ENCODE measurements at places on chromosomes 13 and 19. TPM values are rescaled to one million over a fixed set of nuclear protein-coding genes. Genes with fewer than 3 reads are reported as not detected.

DNA sequence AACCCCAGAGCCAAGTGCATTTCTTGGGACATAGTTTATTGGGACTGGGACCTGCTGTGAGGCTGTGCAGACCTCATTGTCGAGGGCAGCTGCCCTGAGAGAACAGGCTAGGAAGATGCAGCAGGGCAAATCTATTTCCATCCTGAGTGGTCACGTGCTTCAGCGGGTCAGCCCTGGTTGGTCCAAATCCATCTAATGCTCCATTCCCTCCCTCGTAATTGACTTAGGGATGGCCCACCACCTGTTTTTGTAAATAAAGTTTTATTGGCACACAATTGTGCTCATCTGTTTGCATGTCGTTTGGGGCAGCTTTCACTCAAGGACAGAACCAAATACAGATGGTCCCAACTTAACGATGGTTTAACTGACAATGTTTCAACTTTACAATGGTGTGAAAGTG is 75.5 kb upstream of the ADGRE5 start:
- no peaks in the 10 kb centered on the region for H3K27me3 ChIP-seq
- DNase-seq = no peak
- H3K27ac ChIP-seq = no peak overlapping the region
- no peaks in the 10 kb centered on the region for H3K36me3 ChIP-seq

- DNase-seq = no peak
- H3K27ac ChIP-seq = no peak overlapping the region
- peak overlapping the region; percentile 75 for H3K4me3 ChIP-seq
- peaks cover 17% of the 10 kb centered on the region for H3K27me3 ChIP-seq
- H3K4me1 ChIP-seq = peaks cover 6% of the 10 kb centered on the region
- no peaks in the 10 kb centered on the region for H3K36me3 ChIP-seq
These were observed 7.2 kb downstream of the AXL start for GRCh38 chr19:41226053-41226873.

DNA sequence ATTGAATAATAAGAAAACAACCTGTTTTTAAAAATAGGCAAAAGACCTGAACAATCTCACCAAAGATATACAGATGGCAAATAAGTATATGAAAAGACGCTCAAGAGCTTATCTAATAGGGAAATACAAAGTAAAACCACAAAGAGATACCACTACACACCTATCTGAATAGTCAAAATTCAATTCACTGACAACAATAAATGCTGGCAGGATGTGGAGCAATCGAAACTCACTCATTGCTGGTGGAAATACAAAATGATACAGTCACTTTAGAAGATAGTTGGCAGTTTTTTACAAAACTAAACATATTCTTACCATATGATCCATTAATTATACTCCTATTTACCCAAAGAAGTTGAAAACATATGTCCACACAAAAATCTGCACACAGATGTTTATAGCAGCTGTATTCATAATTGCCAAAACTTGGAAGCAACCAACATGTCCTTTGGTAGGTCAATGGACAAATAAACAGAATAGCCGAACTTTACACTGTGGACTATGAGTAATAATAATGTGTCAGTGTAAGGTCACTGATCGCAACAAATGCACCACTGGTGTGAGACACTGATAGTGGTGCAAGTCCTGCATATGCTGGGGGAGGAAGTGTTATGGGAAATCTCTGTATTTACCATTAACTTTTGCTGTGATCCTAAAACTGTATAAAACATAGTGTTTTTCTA is 20.8 kb downstream of the ZC3H13 start:
- no peaks in the 10 kb centered on the region for H3K27me3 ChIP-seq
- peaks cover 34% of the 10 kb centered on the region for H3K36me3 ChIP-seq
- no peak overlapping the region for H3K4me3 ChIP-seq
- no peak for DNase-seq
- no peak overlapping the region for H3K27ac ChIP-seq
- H3K4me1 ChIP-seq = peaks cover 7% of the 10 kb centered on the region

DNA sequence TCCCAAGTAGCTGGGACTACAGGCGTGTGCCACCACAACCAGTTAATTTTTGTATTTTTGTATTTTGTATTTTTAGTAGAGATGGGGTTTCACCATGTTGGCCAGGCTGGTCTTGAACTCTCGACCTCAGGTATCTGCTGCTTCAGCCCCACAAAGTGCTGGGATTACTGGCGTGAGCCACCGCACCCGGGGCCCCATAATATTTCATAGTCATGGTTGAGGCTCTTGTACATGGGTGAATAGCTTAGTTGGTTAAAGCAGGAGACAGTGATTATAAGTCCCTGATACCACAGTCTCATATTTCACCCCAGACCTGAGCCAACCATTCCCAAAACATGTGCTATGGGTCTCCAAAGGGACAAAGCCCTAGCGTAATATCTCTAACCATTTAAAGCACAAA is 26.1 kb downstream of the MBNL2 start:
- H3K4me1 ChIP-seq = peaks cover 18% of the 10 kb centered on the region
- H3K4me3 ChIP-seq = no peak overlapping the region
- no peaks in the 10 kb centered on the region for H3K36me3 ChIP-seq
- H3K27me3 ChIP-seq = no peaks in the 10 kb centered on the region
- DNase-seq = no peak

DNA sequence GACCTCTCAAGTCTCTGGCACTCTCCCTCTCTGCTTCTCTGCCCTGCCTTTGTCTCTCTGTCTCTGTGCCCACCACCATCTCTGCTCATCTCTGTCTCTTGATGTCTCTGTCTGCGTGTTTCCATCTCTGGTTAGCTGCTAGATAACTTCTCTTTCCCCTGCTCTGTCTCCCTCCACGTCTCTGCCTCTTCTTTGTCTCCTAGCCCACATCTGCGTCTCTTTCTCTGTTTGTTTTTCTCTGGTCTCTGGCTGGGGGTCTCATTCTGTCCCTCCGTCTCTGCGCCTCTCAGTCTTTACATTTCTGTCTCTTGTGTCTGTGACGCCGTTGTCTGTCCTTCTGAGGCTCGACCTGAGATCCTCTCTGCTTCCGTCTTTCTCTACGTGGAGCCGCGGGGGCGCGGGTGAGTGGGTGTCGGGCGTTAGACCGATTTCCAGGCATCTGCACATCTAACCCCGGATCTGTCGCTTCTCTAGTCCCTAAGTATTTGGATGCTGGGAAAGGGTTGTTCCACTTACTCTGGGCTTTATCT is 386 bp downstream of the GIPR start:
- peaks cover 4% of the 10 kb centered on the region for H3K36me3 ChIP-seq
- no peaks in the 10 kb centered on the region for H3K27me3 ChIP-seq
- peak overlapping the region; percentile 88 for H3K27ac ChIP-seq
- H3K4me1 ChIP-seq = peaks cover 48% of the 10 kb centered on the region
- peak overlapping the region; percentile 94 for H3K4me3 ChIP-seq
- peak; percentile 85 for DNase-seq

DNA sequence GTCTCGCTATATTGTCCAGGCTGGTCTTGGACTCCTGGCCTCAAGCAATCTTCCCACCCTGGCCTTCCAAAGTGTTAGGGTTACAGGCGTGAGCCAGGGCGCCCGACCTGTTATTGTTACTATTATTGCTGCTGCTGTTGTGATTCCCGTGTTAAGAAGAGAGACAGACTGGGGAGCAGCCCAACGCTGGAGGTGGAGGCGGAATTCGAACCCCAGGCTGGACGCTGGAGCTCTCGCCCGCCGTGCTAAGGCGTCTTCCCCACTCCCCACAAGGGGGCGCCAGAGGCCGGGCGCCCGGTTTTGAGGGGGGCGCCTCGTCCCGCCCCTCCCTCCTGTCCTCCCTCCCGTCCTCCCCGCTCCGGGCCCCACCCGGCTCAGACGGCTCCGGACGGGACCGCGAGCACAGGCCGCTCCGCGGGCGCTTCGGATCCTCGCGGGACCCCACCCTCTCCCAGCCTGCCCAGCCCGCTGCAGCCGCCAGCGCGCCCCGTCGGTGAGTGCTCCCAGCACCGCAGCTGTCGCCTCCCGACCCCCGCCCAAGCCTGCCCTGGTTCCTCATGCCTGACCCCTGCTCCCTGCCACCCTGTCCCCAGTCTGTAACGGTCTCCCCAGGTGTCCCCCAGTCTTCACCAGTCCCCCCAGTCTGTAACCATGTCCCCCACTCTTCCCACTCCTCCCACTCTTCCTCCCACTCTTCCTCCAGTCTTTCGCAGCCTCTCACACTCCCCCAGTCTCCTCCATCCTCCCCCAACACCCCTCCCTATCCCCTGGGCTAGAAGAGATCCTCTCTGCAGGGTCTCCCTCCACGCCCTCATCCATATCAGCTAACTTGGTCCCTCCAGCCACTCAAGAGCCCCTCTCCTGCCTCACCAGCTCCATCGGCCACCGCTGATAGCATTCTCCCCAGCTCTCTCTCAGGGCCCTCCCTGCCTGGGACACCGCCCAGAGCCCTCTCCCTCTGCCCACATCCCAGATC is at the start of gene EHD2:
TSS of gene EHD2 (plus strand) at position 377 of the 976 bp plus-strand sequence. CDS start 3,191 bp downstream, outside the sequence.
- no peak for DNase-seq
- no peak within 1 kb of the TSS for H3K4me3 ChIP-seq
- peaks cover 29% of the 10 kb centered on the region for H3K27me3 ChIP-seq
- no peaks in the 10 kb centered on the region for H3K36me3 ChIP-seq
- H3K4me1 ChIP-seq = peaks cover 13% of the 10 kb centered on the region

DNA sequence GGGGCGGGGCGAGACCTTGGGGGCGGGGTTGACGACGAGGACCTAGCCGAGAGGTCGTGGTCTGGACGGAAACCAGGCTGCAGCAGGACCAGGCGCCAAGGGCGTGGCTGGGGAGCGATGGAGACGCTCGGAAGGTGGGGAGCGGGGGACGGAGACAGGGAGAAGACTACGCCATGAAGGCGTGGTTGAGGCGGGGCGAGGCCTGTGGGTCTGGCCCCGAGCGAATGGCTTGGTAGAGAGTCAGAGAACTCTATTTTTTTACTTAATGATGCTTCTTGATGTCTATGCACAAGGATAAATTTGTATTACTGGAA is 674 bp upstream of the FBXL12 start:
- H3K27ac ChIP-seq = peak overlapping the region; percentile 82
- H3K4me1 ChIP-seq = peaks cover 22% of the 10 kb centered on the region
- H3K27me3 ChIP-seq = no peaks in the 10 kb centered on the region
- H3K4me3 ChIP-seq = peak overlapping the region; percentile 89

GRCh38 chr13:27578121-27579030 is 42.0 kb downstream of the LNX2 start:
- H3K36me3 ChIP-seq = peaks cover 5% of the 10 kb centered on the region
- no peak overlapping the region for H3K27ac ChIP-seq
- no peak for DNase-seq
- no peaks in the 10 kb centered on the region for H3K27me3 ChIP-seq
- peaks cover 32% of the 10 kb centered on the region for H3K4me1 ChIP-seq

- DNase-seq = no peak
- no peaks in the 10 kb centered on the region for H3K27me3 ChIP-seq
- peak overlapping the region; percentile 98 for H3K27ac ChIP-seq
These were observed 446 bp upstream of the ZNF83 start for GRCh38 chr19:52638601-52639000.

The CBARP gene
- total RNA-seq = not detected

DNA sequence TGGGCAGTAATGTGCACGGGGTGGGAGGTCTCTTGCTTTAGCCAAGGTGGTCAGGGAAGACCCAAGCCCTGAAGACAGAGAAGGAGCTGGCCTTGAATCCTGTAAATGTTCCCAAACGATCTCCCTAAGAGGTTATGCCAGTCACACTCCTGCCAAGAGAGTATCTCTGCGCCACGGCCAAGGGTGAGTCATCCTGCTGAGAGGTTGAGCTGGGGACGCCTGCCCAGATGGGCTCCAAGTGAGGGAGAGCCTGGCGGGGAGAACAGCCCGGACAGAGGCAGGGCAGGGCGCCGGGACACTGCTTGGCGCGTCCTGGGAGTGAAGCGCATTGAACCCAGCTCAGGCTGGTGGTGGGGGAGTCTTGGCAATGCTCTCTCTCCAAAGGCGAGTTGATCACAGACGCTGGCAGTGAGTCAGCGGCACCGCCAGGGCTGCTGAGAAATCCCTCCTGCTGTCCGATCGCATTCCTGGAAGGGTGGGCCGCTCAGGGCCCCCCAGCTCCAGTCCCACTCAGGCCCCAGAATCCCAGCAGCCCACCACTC is 16.4 kb downstream of the SULT2B1 start:
- H3K4me1 ChIP-seq = no peaks in the 10 kb centered on the region
- H3K27me3 ChIP-seq = no peaks in the 10 kb centered on the region
- no peak overlapping the region for H3K4me3 ChIP-seq
- no peaks in the 10 kb centered on the region for H3K36me3 ChIP-seq
- no peak for DNase-seq
- H3K27ac ChIP-seq = no peak overlapping the region

GRCh38 chr13:97161582-97162231 is 60.4 kb upstream of the MBNL2 start:
- DNase-seq = no peak
- H3K4me3 ChIP-seq = no peak overlapping the region
- H3K27ac ChIP-seq = no peak overlapping the region
- peaks cover 7% of the 10 kb centered on the region for H3K27me3 ChIP-seq
- H3K36me3 ChIP-seq = no peaks in the 10 kb centered on the region
- H3K4me1 ChIP-seq = no peaks in the 10 kb centered on the region

DNA sequence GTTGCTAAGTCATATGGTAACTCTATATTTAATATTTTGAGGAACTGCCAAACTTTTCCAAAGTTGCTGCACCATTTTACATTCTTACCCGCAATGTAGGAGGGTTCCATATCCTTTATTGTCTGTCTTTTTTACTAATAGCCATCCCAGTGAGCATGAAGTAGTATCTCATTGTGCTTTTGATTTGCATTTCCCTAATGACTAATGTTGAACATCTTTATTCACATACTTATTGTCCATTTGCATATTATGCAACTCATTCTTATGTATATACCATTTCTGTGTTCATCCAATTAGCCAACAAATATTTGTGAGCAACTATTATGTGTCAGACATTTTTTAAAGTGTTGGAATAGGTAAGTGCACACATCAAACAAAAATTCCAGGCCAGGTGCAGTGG is 20.4 kb upstream of the ATP8A2 start:
- no peak overlapping the region for H3K27ac ChIP-seq
- H3K36me3 ChIP-seq = no peaks in the 10 kb centered on the region
- H3K4me1 ChIP-seq = no peaks in the 10 kb centered on the region
- DNase-seq = no peak
- H3K4me3 ChIP-seq = no peak overlapping the region

The TPRX1 gene
- not detected for total RNA-seq

GRCh38 chr13:77979721-77980385 is 61.2 kb upstream of the EDNRB start:
- H3K27ac ChIP-seq = no peak overlapping the region
- no peak overlapping the region for H3K4me3 ChIP-seq
- peaks cover 24% of the 10 kb centered on the region for H3K27me3 ChIP-seq
- no peak for DNase-seq
- H3K36me3 ChIP-seq = no peaks in the 10 kb centered on the region
- H3K4me1 ChIP-seq = no peaks in the 10 kb centered on the region

- peaks cover 11% of the 10 kb centered on the region for H3K36me3 ChIP-seq
- H3K27ac ChIP-seq = peak overlapping the region; percentile 79
- no peak overlapping the region for H3K4me3 ChIP-seq
- H3K27me3 ChIP-seq = no peaks in the 10 kb centered on the region
These were observed 17.5 kb downstream of the DDX39A start for GRCh38 chr19:14401468-14402195.

- peaks cover 2% of the 10 kb centered on the region for H3K27me3 ChIP-seq
- no peaks in the 10 kb centered on the region for H3K36me3 ChIP-seq
- H3K27ac ChIP-seq = no peak overlapping the region
- no peaks in the 10 kb centered on the region for H3K4me1 ChIP-seq
These were observed 37.7 kb downstream of the LHFPL6 start for GRCh38 chr13:39565036-39565949.

The CD70 gene
- total RNA-seq = 10.6 TPM

All from natural killer cell treated with Interleukin-12 subunit alpha and Interleukin-12 subunit beta and Interleukin-15 and Interleukin-18, amount 100 ng/mL, for 72 hours (primary cell).